ENCODE measurements at places on chromosomes 13 and 19.

GRCh38 chr13:19960653-19960976, 2.1 kb downstream of the ZMYM2 start:
- DNase-seq = no peak

- no peak for DNase-seq
Observed at GRCh38 chr19:28010656-28011055, 1202.3 kb downstream of the UQCRFS1 start.

- no peak for DNase-seq
Observed at GRCh38 chr13:45209229-45209628, 8.4 kb upstream of the KCTD4 start.

DNA sequence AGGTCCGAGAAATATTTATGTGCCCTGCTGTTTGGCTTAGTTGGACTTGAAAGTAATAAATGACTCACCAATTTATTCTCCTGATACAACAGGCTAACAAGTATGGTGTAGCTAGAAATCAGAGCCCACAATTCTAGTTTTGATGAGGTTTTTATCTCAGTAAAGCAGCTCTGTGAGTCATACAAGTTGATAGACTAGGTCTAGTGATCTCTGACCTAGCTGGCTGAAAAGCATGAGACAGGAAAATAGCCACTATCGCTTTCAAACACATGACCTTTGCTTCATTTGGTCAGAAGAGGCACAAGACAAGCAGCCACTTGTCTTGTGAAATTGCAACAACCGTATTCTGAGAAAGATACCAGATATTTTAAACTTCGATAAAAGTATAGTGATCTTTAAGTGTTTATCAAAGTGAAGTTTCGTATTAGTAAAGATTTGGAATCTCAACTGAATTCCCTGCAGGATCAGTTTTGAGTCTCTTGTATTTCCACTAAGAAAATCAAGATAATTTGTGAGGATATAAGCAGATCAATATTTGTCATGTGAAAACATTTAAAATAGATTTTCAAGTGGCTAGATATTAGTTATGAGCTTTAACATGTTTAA, 126.7 kb downstream of the MAB21L1 start:
- peak; percentile 2 for DNase-seq

- peak; percentile 99 for DNase-seq
Observed at GRCh38 chr19:8513687-8514504, at the start of gene ZNF414. Gene ZNF414, minus strand, starts transcription at chr19:8514167. Its CDS starts 121 bp downstream, at chr19:8514046.

DNA sequence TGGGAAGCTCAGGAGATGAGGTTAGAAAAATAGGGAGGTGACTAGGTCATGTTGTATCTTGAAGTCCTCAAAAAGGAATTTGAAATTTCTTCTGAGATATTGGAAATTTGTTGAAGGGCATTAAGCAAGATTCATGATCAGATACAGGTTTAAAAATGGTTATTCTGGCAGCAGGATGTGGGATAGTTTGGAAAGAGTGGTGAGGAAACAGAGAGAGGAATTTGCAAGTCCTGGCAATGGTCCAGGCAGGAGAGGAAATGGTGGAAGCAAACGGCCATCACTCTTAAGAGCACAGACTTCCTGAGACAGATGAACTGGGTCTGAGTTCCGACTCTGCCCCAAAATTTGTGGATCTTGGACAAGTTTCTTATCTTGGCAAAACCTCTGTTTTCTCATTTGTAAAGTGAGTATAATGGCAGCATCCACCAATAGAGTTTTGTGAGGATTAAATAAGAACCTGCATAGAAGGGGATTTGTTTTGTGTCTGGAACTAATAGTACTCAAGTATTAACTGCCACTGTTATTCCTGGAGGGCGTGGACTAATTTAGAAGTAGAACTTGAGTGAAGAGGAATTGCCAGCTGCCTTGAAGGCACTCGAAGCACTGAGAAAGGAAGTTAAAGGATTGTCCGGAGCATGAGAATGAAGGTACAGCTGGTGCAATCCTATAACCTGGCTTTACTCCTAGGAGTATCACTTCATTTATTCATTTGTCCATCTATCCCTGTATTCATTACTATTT, 99.6 kb downstream of the CCNA1 start:
- no peak for DNase-seq

DNA sequence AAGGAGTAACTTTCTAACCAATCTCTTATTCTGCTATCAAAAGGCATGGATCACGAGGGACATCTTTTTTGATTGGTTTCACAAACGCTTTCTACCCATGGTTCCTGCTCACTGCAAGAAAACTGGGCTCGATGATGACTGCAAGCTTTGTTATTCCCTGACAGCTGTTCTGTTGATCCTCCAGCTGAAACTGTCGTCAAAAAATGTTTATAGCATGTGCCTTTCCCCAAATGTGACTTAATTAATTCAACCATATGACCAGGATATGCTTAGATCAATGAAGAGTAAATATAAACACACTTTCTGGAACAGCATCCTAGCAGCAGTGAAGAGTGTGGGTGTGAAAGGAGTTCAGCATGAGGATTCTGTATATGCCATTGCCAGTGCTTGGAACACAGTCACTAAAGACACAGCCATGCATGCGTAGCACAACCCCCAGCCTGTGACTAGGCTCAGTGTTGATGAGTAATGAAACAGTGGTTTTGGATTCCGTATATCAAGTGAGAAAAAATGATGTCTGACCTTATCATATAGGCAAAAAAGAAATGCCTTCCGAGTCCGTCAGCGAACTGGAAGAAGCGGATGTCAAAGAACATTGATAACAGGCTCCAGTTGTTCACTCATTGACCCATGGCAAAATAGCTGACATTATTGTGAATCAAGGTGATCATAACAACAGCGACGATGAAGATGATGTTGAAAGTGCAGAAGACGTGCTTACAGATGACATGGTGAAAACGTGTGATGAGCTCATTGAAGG, 347.4 kb downstream of the FGF9 start:
- no peak for DNase-seq

- DNase-seq = peak; percentile 99
Observed at GRCh38 chr19:18636183-18636968, 452 bp upstream of the KLHL26 start.

GRCh38 chr13:24033527-24034302, 126.8 kb upstream of the SPATA13 start:
- no peak for DNase-seq

GRCh38 chr19:6604906-6605305, 14.0 kb upstream of the CD70 start:
- no peak for DNase-seq

- peak; percentile 16 for DNase-seq
Observed at GRCh38 chr13:61410669-61411297, 4.9 kb downstream of the PCDH20 start.

- no peak for DNase-seq
Observed at GRCh38 chr13:40932252-40932651, 86.9 kb downstream of the ELF1 start.

- DNase-seq = peak; percentile 64
Observed at GRCh38 chr19:49997709-49998108, 27.5 kb downstream of the VRK3 start.

DNA sequence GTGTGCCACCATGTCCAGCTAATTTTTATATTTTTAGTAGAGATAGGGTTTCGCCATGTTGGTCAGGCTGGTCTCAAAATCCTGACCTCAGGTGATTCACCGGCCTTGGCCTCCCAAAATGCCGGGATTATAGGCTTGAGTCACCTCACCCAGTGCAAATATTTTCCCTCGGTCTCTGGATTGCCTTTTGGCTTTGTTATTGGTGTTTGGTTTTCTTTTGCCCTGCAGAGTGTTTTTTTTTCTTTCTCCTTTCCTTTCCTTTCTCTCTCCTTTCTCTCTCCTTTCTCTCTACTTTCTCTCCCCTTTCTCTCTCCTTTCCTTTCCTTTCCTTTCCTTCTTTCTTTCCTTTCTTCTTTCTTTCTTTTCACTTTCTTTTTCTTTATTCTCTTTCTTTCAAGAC, 33.2 kb downstream of the KDM4B start:
- DNase-seq = no peak

GRCh38 chr19:33248954-33249613, 23.4 kb upstream of the SLC7A10 start:
- no peak for DNase-seq

DNA sequence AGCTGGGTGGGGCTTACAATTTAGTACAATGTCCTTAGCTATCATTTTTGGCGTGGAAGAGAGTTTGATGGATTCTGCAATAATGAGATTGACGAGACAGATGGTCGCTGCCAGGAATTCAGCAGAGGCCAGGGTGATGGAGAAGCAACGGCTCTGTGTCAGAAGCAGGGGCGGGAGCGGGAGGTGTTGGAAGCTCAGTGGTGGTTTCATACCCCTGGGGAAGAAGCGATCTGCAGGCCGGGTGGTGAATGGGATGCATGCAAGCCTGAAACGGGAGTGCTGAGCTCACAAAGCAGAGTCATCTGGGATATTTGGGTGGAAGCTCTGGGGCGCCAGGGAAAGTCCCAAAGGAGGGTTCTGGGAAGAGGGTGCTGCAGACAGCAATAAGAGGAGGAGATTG, 370.8 kb downstream of the ZNF536 start:
- DNase-seq = no peak

DNA sequence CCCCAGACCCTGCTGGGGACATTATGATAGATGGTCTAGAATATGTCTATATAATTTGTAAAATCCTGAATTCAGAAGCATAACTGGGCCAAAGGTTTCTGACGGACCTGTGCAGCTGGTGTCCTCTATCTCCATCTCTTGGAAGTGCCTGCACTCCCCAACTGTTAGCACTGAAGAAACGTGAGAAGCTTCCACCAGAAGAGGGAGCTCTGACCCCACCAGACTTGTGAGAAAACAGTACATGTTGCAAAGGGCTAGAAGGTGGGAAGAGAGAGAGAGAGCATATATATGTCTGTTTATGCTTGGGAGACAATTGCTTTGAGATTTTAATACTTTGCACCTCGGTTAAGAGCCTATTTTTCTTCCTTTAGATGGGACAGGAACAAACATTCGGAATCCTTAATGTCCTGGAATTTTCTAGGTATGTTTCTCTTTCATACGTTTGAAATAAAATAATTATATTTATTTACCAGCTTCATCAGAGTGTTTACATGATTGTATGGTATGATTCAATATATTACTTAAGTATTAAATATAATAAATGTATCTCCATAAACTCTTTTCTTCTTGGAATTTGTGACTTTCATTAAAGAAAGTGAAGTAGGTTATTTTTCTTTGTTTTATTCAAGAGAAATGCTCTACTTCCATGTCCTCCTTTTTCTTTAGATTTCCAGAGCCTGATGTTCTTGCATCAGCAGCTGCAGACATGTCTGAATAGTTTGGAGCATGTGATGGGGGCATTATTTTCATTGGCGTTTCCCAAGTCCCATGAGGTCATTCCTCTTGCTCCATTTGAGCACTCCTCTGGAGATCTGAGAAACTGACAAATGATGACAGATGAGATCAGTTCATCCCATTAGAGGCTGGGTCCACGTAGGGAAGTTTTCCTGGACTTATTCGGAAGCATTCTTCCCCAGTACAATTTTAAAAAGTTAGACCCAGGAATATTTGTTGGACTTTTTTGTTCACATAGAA, 202.9 kb downstream of the ATP8A2 start:
- peak; percentile 57 for DNase-seq

GRCh38 chr19:33368074-33368864, 5.2 kb upstream of the CEBPG start:
- DNase-seq = no peak

- DNase-seq = no peak
Observed at GRCh38 chr13:34939771-34940170, 2.3 kb upstream of the NBEA start.

- DNase-seq = peak; percentile 10
Observed at GRCh38 chr13:35566340-35566739, 89.9 kb upstream of the MAB21L1 start.

DNA sequence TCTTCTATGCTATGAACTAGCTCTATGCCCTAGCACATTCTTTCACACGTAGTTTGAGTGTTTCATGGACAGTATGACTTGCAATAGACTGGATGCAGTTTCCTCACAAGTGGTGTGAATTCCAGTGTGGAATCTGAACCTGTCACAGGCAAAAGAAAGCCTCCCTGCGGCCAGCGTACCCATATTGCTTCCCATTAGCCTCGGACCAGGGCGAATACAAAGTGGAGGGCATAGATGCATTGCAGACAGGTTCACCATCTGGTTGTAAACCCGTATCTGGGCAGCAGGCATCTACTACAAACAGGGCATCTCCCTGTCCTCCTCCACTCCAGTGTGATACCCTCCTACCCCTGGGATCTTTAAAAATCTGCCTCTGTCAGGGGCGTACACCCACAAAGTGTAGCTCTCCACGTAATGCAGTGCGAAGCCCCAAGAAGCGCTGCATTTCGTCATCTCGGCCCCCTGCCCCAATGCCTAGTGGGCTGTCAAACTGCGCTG, 1.4 kb upstream of the CIC start:
- no peak for DNase-seq

DNA sequence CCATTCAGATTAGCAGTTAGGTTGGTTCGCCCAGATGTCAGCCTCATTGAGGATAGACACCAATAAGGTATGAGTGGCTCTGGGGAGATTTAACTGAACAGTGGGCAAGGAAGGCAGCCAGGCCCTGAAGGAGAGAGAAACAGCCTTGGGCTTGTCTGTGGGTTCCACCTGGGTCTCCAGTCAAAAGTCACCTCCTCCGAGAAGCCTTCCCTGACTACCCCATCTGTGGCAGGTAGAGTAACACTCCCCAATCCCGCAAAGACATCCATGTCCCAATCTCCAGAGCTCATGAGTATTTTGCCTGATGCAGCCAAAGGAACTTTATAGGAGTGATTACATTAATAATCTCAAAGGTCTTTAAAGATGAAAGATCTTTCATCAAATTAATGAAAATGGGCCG, 8.0 kb upstream of the YJU2 start:
- DNase-seq = no peak

DNA sequence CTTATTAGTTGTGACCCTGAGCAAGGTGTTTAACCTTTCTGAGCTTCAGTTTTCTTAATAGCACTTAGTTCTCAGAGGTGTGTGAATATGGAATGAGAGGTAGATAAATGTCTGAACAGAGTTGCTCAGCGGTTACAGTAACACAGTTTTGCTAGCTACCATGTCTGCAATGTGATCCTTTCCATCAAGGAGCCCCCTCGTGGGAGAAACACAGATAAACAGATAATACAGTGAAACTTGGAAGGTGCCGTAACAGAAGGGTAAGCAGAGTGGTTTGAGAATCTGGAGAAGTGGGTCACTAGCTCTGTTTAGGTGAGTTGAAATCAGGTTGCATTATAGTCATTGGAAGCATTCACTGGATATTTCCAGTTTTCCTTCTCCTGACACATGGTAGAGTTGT, 38.9 kb downstream of the IRS2 start:
- no peak for DNase-seq

DNA sequence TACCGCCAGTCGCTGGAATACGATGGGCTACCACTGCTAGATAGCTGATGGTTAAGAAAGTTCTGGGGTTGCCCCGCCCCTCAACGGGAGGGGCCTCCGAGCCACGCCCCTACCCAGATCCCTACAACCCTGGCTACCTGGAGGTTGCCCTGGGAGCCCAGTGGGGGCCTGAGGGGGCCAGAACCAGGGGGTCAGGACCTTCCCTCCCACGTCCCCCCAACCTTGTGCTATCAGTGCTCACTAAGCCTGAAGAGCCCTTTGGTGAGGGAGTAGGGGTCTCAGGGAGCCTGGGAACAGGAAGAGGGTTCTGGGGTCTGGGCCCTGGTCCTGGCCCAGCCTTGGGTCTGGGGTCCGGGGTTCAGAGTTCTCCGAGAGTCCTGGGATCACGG, 8.9 kb downstream of the OCEL1 start:
- DNase-seq = peak; percentile 81

- no peak for DNase-seq
Observed at GRCh38 chr19:32830231-32831014, 39.1 kb downstream of the SLC7A9 start.

GRCh38 chr13:110187641-110188161, 119.3 kb downstream of the COL4A1 start:
- DNase-seq = no peak

All from GM10248 (cell line).